Mucosa of descending colon (tissue), 3 donors: ENCODE measurements at places on chromosomes 12 and 14. TPM values are rescaled to one million over a fixed set of nuclear protein-coding genes. Genes with fewer than 3 reads are reported as not detected.
A peak's percentile ranks its signal among the peaks of the same experiment; 100 is the strongest.

GRCh38 chr12:14959916-14960496, 1.4 kb downstream of the ARHGDIB start:
- no peak for DNase-seq

- DNase-seq = peak; percentile 7
Observed at GRCh38 chr14:100022772-100023451, 42.3 kb upstream of the EVL start.

Gene CELA1
- total RNA-seq = not detected

Gene PLD4
- total RNA-seq = 0.38 TPM

GRCh38 chr12:54558311-54558710, 8.9 kb downstream of the PDE1B start:
- DNase-seq = no peak

- DNase-seq = no peak
Observed at GRCh38 chr12:22722081-22722480, 97.1 kb downstream of the ETNK1 start.

DNA sequence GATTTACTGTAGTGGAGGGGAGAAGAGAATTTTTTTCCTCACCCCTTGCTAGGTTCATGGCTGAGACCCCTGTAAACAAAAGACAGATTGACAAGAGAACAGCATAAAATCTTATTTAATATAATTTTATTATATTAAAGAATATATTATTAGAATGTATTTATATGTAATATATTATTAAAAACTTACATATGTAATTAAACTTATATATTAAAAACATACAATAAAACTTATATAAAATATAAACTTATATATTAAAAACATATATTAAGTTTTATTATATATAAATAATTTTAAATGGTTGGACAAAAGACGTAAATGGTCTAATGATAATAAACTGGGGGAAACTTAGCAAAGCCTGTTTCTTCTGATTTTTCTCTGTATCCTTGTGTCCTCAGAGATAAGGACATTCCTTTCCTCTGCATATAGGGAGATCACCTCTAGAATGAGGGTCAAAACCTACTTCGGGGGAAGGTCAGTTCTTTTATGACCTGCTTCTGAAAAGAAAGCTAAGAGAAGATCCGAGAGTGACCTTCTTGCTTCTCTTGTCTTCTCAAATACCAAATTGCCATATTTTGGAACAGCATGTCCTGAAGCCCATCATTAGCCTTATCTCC, 8.9 kb upstream of the PPM1H start:
- no peak for DNase-seq

DNA sequence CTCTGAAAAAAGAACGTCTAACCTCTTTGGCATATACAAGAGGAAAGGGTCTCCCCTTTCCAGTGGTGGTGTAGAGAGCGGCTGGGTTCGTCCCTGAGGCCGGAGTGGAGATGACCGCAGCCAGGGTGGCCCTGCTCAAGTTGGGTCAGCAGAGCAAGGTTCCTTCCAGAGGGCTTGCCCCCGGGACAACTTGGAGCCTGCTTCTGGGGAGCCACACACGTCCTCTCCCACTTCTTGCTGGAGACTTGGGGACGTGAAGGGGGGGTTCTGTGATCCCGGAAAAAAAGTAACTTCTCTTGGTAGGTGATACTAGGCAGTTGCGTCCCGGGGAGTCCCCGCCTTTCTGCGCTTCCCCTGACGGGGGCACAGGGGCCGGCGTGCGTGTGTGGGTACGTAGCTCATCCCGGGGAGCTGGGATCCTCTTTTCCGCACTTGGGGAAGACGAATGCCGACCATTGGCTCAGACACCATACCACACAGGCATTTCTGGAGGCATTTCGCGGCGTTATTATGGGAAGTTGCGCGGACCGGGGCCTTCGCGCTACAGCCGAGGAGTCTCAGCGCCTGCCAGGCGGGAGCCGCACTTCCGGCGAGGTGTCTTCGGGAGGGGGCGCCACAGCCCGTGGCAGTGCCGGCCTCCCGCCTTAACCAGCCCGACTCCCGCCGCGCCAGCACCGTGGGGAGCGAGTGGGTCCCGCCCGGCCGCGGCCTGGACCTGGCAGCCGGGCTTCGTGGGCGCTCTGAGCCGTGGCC, 14.8 kb upstream of the PAX9 start:
- DNase-seq = peak; percentile 40

DNA sequence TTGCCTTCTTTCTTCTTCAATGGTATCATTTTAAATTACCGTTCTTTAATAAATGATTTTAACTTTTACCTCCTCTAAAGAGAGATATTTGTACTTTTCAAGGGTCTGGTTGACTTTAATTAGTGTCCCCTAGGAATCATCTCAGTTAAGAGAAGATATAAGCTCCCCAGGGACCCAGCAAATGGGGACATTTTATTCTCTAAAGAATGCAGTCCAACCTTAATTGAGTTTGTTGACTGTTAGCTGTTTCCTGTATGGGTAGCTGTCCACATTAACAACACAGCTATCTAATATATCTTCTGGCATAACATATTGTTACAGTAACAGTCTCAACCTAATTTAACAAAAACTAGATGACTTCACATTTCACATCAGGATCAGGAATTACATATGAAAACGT, 241.6 kb upstream of the NPAS3 start:
- no peak for DNase-seq

DNA sequence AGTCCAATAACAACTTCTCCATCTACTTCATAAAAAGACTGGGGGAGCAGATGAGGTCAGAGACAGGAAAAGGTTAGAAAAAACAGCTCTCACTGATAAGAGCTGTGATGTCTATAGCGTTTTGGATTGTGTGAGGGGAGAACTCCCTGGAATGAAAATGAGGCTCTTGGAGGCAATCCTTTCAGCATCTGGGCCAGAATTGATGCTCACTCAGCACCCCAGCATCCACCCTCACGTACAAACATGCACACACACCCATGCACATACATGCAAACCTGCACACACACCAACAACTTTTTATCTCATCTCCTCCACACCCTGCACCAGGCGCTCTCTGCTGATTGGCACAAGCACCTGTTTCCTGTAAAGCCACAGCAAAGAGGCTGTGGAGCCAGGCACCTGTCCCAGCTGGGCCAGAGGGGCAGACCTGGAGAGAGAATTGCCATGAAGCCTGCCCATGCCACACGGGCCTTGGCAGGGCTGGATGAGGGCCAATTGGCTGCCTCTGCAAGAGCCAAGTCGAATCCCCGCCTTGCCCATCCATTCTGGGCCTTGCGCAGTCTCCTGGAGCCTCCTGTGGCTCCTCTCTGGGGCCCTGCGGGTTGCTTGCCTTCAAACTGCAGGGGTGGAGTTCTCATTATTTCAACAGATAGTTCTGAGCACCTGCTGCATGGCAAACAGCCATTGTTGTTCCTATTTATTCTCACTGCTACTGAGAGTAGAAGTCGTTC, 53.1 kb downstream of the SYNE3 start:
- DNase-seq = peak; percentile 74
